ENCODE measurements at places on chromosomes 3 and 15.
A peak's percentile ranks its signal among the peaks of the same experiment; 100 is the strongest.

DNA sequence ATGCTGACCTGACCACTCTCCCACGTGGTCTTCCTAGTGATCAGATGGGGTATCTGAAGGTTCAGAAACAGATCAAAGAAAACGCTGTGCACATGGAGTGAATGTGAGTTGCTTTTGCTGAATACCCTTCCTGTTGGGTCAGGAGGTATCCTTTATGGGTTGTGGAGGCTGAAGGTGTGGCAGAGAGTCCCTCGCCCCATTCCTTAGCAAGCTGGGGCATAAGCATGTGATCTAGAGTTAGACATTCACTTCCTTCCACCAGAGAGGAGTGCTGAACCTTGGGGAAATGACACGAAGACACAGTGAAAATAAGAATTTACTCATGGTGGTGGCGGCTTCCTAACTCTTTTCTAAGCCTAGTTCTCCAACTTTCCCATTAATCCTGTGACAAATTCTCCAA, 27.8 kb upstream of the SPTBN5 start:
- DNase-seq, result no peak

- no peak for DNase-seq
Observed at GRCh38 chr3:16978234-16978920, 93.6 kb downstream of the PLCL2 start.

DNA sequence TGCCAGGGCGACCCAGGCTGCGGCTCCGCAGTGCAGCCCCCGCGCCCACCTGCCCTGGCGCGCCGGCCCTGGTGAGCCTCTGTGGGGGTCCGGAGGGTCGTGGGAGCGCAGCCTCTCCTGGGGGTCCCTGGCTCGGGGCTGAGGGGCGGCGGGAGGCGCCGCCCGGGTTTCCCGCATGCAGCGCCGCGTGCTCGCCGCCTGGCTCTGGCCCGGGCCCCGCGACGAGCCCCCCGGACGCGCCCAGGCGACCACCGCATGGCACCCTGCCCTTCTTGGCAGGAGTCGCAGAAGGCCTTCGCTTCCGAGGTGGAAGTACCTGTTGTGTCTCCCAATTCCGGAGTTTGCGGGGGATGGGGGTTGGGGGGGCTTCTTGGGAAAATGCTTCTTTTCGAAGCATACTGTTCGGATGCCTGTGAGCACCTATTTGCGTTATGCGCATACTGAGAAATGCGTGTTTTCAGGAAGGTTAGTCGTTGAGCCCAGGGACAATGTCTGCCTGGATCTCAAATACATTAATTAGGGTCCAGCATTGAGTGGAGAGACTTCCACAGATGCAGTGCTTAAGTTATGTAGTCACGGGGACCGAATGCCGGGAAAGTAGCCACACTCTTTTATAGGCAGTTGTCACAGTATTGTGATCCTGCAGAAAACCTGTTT, 1.3 kb downstream of the GABRA5 start:
- DNase-seq, result peak; percentile 62

DNA sequence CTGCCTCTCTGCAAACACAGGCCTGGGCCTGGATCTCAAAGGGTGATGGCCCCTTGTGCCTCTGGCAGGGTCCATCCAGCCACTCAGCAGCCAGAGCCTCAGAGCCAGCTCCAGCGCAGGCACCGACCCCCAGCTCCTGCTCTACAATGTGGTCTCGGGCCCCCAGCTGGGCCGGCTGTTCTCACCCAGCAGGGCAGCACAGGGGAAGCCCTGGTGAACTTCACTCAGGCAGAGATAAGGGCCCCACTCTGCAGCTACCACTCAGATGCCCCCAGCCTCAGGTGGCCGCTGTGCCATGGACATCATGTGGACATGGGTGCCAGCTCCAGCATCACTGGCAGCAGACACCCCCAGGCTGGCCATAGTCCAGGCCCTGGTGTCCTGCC, 173.1 kb downstream of the TBC1D2B start:
- no peak for DNase-seq

DNA sequence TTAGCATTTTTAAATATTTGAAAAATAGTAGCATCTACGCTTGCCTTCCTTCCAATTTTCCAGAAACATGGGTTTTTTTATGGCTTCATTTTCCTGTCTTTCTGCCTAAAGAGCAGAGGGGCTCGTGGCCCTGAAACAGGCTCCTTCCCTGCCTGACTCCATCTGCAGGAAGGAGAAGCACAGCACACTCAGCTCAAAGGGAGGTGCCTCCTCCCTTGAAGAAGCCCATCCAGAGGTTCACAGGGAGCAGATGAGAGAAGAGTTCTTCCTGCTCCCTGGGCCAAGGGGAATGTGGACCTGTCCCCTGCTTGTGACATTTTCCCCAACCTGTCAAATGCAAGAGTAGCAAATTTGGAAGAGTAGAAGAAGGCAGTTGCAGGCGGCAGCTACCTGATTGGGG, 55.8 kb downstream of the BBX start:
- DNase-seq, result no peak

GRCh38 chr15:51692154-51692553, 10.9 kb downstream of the SCG3 start:
- no peak for DNase-seq

GRCh38 chr15:93044301-93045190, 44.5 kb downstream of the RGMA start:
- no peak for DNase-seq

DNA sequence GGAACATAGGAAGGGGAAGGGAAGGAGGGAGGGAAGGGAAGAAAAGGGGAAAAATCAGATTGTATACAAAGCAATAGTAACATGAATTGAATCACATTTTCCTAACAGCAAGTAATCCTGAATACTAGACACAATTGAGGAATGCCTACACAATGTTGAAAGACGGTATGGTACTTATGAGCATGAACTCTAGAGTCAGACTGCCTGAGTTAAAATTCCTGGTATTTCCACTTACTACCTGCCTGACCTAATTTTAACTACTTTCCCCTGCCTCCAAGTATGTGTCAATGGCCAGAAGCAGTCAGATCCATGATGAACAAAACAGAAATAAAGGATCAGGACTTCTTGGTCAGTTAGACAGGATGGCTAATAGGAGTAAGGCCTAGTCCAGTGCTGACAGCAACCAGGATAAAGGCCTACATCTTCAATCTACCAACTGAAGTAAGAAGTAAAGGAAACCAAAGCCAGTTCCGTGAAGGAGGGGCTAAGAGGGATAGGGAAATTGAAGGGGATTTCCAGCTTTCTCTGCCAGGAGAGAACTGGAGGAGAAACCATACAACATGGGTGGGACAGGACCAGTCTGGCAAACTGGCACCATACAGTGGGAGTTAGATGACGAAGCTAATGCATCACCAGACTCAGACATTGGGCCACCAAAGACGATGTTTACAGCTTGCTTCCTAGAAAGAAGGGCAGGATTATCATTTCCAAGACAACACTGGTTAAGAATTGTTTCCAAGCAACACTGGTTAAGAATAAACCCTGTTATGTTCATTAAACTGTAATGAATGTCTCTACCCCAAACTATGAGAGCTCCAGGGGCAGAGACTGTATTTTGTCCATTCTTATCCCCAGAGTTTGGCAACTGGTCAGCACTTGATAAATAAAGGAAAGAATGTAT, 151.6 kb upstream of the UBE2E2 start:
- no peak for DNase-seq

DNA sequence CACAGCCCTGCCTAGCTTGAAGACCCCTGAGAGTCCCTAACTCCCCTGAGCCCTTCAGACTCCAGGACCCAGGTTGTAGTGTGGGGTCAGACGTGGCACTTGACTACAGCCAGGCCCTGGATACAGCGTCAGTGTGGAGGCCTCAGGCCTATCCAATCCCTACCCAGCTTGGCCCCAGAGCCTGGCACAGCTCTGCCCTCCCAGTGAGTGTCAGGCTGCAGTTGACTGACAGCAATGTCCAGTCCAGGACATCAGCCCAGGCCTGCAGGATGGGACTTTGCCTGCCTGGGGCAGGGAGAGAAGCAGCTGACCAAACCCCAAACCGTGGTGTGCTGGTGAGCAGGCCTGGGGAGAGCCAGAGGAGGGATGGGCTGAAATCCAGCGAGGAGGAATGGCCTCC, 27.3 kb downstream of the KLF13 start:
- DNase-seq, result no peak

- DNase-seq, result peak; percentile 80
Observed at GRCh38 chr3:123449102-123449996, 459 bp upstream of the ADCY5 start.
